GM23248 (cell line): ENCODE measurements at places on chromosomes 4 and X.
A peak's percentile ranks its signal among the peaks of the same experiment; 100 is the strongest.

GRCh38 chrX:25198891-25199290 is 183.1 kb upstream of the ARX start:
- no peak for DNase-seq

- DNase-seq, result no peak
These were observed 38.0 kb downstream of the NUP62CL start for GRCh38 chrX:107168257-107168656.

- DNase-seq, result peak; percentile 4
These were observed 442.9 kb downstream of the MID1IP1 start for GRCh38 chrX:39244147-39244546.

DNA sequence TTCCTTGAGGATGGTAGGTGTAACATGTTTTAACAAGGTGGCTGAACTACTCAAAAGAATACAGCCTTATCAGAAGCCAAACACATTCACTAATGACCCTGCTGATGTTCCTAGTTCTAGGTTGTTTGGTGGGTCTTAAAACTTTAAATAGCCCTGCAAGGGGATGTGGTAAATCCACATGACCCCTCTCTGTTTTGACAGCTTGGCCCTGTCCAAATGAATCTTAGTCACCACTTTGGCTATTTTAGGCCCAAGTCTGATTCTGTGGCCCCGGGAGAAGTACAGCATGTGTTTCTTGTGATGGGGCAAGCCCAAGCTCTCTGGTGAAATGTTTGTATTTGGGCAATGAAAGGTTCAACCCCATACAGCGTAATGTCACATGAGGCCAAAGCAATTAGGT is 54.5 kb upstream of the GPR34 start:
- no peak for DNase-seq

- peak; percentile 93 for DNase-seq
These were observed 12.6 kb downstream of the SRD5A3 start for GRCh38 chr4:55358668-55359067.

- no peak for DNase-seq
These were observed 685 bp upstream of the TNIP2 start for GRCh38 chr4:2756691-2757350.

DNA sequence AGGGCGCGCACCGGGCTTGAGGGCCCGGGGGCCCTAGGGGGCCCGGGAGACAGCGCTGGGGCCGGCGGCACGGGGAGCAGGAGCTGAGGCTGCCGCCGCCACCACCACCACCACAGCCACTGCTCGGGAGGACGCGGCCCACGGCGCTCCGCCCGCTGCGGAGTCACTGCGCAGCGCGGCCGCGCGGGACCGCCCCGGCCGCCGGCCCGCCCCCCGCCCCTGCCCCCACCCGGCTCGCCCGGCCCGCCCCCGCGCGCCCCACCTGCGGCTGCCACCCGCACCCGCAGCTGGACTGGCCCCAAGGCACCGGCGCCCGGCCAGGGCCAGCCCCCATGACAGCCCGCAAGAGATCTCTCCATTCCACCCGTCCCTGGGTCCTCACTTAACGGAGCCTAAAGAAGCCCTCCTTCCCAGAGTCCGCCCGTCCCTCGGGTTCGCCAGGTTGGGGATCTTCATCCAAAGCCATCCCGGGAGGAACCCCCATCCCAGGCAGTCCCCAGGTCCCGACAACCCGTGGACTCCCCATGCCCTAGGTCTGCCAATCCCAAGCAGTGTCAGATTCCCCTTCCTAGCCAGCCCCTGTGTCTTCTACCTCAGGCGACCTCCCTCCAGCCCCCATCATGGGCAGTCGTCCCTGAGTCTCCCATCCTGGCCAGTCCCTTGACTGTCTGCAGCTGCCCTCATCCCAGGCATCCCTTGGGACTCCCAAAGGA is 40.0 kb upstream of the IQSEC2 start:
- DNase-seq, result peak; percentile 42

- peak; percentile 38 for DNase-seq
These were observed 396.0 kb downstream of the PDGFC start for GRCh38 chr4:156575430-156576073.

GRCh38 chr4:137749466-137749865 is 217.2 kb upstream of the PCDH18 start:
- DNase-seq, result peak; percentile 60

- peak; percentile 85 for DNase-seq
These were observed 11.7 kb upstream of the RAB40A start for GRCh38 chrX:103531002-103531401.

DNA sequence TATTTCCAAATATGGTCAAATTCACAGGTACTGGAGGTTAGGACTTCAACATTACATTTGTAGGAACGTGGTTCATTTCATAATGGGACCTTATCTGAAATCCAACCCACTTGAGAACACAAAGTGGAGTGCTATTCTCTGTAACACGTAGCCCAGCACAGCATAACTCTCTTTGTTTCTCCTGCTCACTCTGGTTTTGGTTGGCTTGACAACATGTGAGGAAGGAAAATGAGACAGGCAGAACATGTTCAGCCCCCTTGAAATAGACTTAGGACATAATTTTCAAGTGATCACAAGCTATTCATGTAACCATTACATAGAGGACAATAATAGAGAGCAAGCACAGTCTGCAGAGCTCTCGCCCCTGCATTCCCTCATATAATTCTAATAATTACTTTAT is 115.1 kb upstream of the SMIM10 start:
- no peak for DNase-seq

- DNase-seq, result peak; percentile 60
These were observed at the start of gene LGI2 for GRCh38 chr4:25030277-25031076. LGI2 (minus strand) TSS chr4:25030946; CDS start chr4:25030693, 253 bp downstream.

- no peak for DNase-seq
These were observed 39.8 kb downstream of the PLK4 start for GRCh38 chr4:127920521-127920920.

GRCh38 chr4:188691811-188692210 is 552.6 kb downstream of the TRIML1 start:
- peak; percentile 6 for DNase-seq
